Daoy (cell line): ENCODE measurements at places on chromosomes 3 and 15. TPM values are rescaled to one million over a fixed set of nuclear protein-coding genes. Genes with fewer than 3 reads are reported as not detected.

- no peak for DNase-seq
These were observed 19.4 kb upstream of the IL20RB start for GRCh38 chr3:136938334-136938733.

GRCh38 chr3:141260630-141260927, 29.0 kb downstream of the PXYLP1 start:
- DNase-seq, result peak; percentile 15

DNA sequence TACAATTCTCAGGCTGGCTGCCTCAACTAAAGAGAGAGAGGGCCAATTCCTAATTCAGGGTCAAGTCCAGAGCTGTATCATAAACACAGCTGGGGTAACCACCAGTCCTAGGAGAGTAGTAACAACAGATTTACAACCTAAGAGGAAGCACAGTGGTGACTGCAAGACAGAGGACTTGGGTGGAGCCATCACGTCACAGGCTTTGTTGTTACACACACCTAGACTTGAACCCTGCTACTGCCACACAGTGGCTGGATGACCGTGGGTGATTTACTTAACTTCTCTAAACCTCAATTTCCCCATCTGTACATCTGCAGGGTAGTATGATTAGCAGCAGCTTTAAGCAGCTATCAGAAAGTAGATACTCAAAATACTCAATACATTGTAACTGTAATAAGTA, 78.6 kb downstream of the MYLK start:
- DNase-seq, result no peak

The ADAMTS7 gene
- total RNA-seq, result 1.1 and 1.8 TPM in 2 replicates

- DNase-seq, result no peak
These were observed 73.8 kb downstream of the LIPC start for GRCh38 chr15:58505581-58505980.

- no peak for DNase-seq
These were observed 50.1 kb upstream of the LEKR1 start for GRCh38 chr3:156776031-156776430.
